Airway epithelial cell (primary cell): ENCODE measurements at places on chromosomes 1 and 21. TPM values are rescaled to one million over a fixed set of nuclear protein-coding genes. Genes with fewer than 3 reads are reported as not detected.

The CYP4B1 gene
- 3.3 and 10.6 TPM in 2 replicates for total RNA-seq

The SPRR2A gene
- 8.3 and 8.4 TPM in 2 replicates for total RNA-seq

The MATN1 gene
- total RNA-seq = not detected in 2 replicates

The PTGS2 gene
- 37.9 and 46.1 TPM in 2 replicates for total RNA-seq

The MFAP2 gene
- 53.0 and 53.1 TPM in 2 replicates for total RNA-seq

The PLEKHG5 gene
- 42.2 and 51.3 TPM in 2 replicates for total RNA-seq

The NTMT2 gene
- not detected in 2 replicates for total RNA-seq

The OR4F16 gene
- not detected in 2 replicates for total RNA-seq

The AMIGO1 gene
- total RNA-seq = 0.19 and 0.56 TPM in 2 replicates

The SPRR1A gene
- 83.3 and 172 TPM in 2 replicates for total RNA-seq

The FALEC gene
- 0.63 TPM in 1 of 2 replicates, not detected in the other for total RNA-seq

The CACNA1S gene
- not detected in 2 replicates for total RNA-seq

The PGLYRP4 gene
- 3.5 and 10.7 TPM in 2 replicates for total RNA-seq

The GBP5 gene
- 0.05 and 0.71 TPM in 2 replicates for total RNA-seq

The MTFR1L gene
- total RNA-seq = 29.8 and 31.7 TPM in 2 replicates

The SHISAL2A gene
- total RNA-seq = 0.14 TPM in 1 of 2 replicates, not detected in the other

The TRAF3IP3 gene
- total RNA-seq = not detected in 2 replicates

The LCA5L gene
- 0.42 and 0.51 TPM in 2 replicates for total RNA-seq

The TXNIP gene
- total RNA-seq = 267 and 294 TPM in 2 replicates

The OPTC gene
- total RNA-seq = not detected in 2 replicates

The GON4L gene
- total RNA-seq = 12.6 and 13.3 TPM in 2 replicates

The KIAA1614 gene
- 0.21 and 0.28 TPM in 2 replicates for total RNA-seq

The CCDC185 gene
- total RNA-seq = 0.07 TPM in 1 of 2 replicates, not detected in the other

The NTRK1 gene
- total RNA-seq = not detected in 2 replicates

The SSBP3 gene
- total RNA-seq = 4.7 and 12.4 TPM in 2 replicates

The PRR9 gene
- not detected in 2 replicates for total RNA-seq

The SRRM1 gene
- 48.9 and 60.9 TPM in 2 replicates for total RNA-seq

The CD2 gene
- not detected in 2 replicates for total RNA-seq

The LCE1E gene
- 0.37 TPM in 1 of 2 replicates, not detected in the other for total RNA-seq

The MGST3 gene
- total RNA-seq = 109 and 138 TPM in 2 replicates

The BGLAP gene
- total RNA-seq = 0.14 TPM in 1 of 2 replicates, not detected in the other
